ENCODE measurements at places on chromosomes 6 and 20.
A peak's percentile ranks its signal among the peaks of the same experiment; 100 is the strongest.

DNA sequence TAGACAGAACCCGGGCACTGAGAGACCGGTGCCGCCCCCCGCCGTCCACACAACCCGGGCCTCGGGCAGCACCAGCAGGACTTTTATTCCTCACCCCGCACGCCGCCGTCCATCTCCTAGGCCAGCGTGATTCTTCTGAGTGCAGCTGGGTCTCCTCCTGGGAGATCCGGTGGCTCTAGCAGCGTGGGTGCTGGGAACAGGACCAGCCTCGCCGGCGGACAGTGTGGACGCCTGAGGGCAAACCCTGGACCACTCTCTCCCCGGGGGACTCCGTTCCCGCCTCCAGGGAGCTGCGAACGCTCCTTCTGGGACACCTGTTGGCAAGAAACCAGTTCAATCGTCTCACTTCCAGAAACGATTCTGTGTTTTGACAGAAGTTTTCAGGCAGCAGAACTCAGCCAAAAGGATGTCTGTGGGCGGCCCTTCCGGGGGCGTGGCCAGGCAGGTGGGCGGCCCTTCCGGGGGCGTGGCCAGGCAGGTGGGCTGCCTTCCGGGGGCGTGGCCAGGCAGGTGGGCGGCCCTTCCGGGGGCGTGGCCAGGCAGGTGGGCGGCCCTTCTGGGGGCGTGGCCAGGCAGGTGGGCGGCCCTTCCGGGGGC lies 130.7 kb downstream of the DLL1 start:
- no peak for DNase-seq

GRCh38 chr6:89564752-89565427 lies 73.7 kb downstream of the LYRM2 start:
- no peak for DNase-seq

- no peak for DNase-seq
Measured at GRCh38 chr6:121810158-121811032, 374.9 kb downstream of the GJA1 start.

GRCh38 chr6:3630258-3630835 lies 121.2 kb downstream of the PXDC1 start:
- no peak for DNase-seq

- peak; percentile 56 for DNase-seq
Measured at GRCh38 chr6:11324453-11325015, 92.1 kb upstream of the NEDD9 start.

DNA sequence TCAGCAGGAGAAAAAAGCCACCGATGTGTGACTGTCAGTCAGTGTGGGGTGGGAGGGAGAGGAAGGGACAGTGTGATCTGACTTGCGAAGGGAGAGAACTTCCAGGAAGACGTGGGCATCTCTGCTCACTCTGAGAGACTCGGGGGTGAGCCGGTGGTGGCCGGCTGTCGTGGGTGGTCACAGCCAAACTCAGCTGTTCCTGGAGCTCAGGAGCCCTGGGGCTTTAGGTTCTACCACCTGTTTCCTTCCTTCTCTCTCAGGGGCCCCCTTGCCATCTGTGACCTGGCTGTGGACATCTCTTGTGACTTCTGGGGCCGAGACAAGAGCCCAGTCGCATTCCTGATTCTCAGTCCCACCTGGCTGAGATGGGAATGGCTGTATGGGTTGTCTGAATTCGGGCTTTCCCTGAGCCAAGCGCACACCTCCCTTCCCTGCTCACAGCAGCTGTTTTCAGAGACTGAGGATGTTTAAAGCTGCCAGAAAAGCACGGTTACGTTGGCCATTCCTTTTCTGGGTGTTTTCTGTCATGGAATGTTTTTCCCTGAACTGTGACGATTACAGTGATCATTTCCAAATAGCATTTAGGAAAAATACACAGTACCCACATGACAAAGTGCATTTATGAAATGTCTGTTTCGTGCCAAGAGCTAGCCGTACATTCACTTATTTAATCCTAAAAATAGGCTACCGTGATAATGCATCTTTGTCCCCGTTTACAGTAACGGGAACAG lies 36.5 kb downstream of the SYNJ2 start:
- DNase-seq: no peak

DNA sequence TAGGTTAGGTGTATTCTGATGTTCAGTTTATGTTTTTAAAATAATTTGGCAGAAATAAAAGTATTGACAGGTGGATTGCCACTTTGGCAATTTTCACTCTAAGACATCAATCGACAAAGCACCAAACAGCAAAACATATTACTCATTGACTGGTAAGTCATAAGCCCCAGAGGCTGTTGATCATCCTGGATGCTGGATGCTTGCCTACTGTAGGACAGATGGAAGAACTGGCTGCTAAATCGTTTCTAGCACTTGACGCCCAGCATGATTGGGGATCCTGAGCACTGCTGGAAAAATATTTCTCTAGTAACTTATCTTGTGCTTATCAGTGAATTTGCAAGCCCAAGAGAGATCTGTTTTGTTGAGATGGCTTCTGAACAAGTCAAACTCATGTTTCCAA lies 1001.9 kb upstream of the FLRT3 start:
- DNase-seq: no peak

DNA sequence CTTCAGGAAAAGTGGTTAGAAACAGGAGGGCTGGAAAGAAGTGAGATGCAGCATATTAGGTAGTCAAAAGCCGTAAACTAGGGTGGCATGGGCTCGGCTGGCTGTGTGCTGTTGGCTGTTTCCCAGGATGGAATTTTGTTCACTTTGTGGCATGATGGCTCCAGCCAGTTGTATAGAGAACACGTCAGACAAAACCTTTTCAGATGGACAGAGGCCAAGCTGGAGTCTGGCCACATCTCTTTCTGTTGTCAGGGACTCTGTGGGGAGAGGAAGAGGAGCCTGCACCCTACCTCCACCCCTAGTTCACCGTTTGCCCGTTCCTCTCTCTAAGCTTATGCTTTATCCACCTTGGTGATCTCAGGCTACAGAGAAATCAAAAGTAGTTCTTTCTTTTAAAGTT lies 22.0 kb downstream of the C6orf89 start:
- no peak for DNase-seq

DNA sequence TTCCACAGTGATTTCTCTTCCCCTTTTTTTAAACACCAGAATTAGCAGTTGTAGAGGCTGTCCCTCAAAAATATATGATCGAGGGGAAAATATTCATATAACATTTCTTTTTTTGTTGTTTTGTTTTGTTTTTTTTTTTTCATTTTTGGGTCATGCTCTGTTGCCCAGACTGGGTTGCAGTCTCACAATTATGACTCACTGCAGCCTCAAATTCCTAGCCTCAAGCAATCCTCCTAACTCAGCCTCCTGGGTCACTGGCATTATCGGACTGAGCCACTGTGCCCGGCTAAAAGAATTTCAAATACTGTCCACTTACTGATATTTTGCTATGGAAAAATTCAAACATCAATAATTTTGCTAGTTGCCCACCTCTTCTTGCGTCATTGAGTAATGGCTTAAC lies 134.0 kb downstream of the HFE start:
- no peak for DNase-seq

DNA sequence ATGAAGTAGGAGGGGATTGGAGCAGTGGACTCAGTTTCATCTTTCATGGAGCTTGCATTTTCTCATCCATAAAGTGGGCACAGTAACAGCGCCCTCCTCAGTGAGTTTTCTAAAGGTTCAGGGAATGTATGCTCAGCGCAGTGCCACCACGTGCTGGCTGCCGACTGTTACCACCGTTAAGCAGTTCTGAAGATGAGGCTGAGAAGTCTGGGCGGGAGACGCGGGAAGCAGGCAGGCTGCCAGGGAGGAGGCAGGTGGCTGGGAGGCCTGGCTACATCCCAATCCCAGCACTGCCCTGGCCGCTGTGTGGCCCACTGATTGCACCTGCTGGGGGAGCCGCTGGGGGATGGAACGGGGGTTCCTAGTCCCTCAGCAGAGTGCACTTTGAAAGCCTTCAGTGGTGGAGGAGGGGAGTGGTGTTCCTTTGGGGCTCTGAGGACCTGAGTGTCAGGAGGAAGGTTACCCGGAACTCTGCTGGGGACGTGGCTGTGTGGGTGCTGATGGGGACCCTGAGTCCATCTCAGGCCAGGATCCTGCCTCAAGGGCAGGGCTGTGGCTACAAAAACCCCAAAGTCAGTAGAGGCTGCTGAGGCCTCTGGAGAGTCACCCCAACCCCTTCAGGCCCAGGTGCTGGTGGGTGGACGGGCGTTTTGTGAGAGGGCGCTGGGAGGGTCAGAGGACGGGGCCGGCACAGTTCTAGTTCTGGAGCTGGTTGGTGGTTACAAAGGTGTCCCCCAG lies 28.0 kb upstream of the PHACTR3 start:
- no peak for DNase-seq

DNA sequence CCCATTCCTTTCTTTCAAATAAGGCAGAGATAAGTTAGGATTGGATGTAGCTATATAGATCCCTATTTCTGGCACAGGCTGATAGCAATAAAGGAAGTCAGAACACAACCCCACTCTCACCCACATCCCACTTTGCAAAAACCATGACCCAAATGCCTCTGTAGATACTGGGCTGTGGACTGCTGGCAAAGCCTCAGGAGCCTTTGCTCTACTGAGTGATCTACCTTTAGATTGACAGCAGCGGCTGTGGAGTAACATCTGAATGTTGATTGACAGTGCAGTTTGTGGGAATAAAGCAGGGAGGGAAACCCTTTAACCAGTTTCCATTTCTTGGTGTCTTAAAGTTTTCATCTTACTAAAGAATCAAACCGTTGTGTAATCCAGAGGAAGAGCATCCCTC lies 6.7 kb upstream of the TMEM30A start:
- DNase-seq: no peak

DNA sequence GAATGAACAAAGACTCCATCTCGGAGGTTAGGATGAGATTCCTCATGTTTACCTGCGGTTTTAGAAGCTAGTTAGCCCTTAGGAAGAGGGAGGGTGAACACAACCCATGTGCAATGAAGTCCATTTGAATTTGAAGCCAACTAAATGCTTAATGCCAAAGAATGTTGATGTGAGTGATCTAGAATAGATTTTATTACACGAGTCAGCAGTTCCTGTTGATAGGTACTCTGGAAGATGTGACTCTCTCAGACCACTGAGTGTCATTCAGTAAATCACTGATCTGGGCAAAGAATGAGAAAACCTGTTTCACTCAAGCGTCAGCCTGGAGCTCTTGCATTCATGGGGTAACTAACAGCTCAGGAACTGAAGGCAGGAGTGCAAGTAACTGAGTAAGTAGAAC lies 106.3 kb downstream of the TBC1D7 start:
- no peak for DNase-seq

GRCh38 chr6:106535012-106535411 lies 94.3 kb downstream of the RTN4IP1 start:
- DNase-seq: no peak

DNA sequence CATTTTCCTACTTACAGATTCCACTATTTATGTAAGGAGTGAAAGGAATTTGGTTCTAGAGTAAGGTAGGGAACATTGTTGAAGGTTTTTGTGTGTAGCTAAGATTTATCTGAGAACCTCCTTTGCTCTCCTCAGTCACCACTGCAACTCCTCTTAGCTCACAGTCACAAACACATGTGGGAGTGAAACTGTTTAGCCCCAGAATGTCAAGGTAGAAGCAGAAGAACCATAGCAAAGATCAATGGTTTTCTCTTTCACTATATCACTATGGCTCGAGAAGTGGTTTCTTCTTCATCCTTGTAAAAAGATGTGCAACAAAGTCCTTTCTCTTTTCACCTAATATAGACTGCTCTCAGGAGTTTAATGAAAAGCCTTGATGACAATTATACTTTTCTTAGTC lies 6.5 kb upstream of the DEFB112 start:
- DNase-seq: peak; percentile 2

DNA sequence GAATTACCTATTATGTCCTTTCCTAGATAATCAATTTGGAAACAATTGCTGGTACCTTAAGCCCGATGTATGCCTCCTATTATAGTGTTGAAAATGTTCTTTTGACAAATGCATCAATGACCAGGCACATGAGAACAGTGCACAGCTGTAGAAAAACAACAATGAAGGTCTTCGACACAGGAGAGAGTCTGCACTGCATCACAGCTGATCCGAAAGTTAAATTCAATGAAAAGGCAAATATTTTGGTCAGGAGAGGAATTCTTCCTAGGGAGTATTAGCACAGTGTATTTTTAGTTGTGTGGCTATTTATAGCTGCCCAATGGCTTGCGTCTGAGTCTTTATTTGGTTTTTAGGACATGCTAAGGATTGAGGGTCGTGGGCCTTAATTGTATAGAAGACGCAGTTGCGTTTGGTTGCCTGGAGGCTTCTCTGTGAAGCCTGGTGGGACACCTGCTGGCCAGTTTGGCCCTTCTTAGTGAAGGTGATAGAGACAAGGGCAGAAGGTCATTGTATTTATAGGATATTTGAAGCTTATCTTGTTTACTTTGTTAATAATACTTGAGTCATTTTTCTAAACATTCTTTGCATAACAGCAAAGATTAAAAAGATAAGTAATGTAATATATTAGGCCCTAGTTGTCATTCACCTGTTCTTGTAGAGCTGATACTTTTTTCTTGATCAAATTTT lies 72.3 kb downstream of the CDYL start:
- DNase-seq: peak; percentile 21

DNA sequence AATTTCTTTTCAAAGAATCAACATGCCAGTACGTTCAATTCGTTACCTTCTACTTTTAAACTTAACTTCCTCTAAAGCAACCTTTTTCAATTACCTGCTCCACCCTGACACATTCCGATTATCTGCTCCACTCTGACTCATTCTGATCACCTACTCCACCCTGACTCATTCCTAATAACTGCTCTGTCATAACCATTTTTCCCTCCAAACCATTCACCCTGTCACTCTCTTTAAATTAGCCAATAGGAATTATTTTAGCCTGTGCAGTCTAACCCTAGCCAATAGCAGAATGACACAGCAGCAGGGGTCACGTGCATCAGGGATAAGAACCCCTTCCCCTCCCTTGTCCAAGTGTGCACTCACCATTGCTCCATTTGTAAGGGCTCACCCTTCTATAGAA lies 557.4 kb upstream of the EYS start:
- DNase-seq: no peak

DNA sequence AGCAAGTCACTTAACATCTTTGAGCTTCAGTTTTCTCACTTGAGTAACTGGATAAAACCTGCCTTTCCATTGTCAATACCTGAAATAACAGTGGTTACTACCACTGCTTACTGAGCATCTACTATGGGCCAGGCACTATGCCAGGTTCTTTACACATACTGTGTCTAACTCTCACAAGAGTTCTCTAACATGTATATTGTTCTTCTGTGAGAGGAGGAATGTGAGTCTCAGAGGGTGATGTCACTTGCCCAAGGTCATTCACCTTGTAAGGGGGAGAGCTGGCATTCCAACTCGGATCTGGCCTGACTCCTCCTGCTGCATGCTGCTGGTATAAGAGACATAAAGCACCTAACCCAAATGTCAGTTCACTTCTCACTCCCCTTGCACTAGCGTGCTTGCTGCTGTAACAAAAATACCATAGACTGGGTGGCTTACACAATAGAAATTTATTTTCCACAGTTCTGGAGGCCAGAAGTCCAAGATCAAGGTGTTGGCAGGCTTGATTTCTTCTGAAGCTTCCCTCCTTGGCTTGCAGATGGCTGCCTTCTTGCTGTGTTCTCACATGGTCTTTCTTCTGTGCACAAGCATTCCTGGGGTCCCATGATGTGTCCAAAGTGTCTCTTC lies 21.9 kb upstream of the SGK2 start:
- DNase-seq: no peak

- DNase-seq: no peak
Measured at GRCh38 chr6:108406943-108407342, 112.1 kb downstream of the AFG1L start.

Measured in GM20000 (cell line).